ENCODE measurements at places on chromosomes 7 and 10.
A peak's percentile ranks its signal among the peaks of the same experiment; 100 is the strongest.

DNA sequence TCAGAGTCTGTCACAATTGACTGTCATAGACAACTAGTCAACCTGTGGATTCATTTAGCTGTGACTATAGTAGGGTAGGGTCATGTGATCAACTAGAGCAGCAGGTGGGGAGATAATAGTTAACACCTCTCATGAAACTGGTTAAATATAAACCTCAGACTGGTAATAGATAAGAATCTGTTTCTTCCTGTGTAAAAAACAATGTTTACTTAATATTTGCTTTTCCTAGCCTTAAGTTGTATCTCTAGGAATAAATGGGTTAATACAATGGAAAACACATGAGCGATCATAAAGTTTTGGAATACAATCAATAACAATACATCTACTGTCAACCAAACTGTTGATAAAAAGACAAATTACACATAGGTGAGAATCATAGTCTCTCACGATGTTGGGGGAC, 43.4 kb upstream of the ITGB8 start:
- DNase-seq, result no peak

DNA sequence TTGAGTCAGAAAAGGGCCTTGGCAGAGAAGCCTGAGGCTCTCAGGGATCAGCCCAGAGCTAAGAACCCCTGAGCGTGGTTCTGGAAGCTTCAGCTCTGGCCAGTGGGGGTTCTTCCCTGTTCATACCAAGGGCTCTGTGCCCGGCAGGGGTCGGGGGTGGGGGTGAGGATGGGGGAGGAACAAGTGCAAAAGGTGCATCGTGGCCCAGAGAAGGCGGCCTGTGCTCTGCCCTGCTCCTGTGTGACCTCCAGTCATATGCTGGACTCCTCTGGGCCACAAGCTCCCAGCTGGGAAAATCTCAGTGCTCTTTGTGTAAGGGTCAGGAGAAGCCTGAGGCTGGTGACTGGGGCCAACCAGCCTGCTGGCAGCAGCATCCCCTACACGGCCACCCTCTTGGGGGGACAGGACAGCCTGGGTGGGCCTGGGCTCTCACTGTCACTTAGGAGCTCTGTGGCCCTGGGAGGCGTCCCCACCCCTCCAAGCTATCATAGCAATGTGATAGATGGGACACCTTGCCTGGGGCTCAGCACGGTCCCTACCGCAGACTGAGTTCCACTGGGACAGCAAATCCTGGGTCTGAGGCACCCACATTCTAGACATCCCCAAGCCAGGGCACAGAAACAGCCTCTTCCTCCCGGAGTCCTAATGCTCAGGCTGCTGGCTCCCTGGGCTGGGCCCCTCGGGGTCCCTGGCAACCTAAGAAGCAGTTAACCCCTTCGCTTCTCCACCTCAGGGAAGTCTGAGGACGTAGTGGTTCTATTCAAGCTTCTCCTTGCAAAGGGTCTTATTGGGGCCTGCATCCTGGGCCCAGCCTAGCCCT, 2.5 kb downstream of the MMRN2 start:
- no peak for DNase-seq

DNA sequence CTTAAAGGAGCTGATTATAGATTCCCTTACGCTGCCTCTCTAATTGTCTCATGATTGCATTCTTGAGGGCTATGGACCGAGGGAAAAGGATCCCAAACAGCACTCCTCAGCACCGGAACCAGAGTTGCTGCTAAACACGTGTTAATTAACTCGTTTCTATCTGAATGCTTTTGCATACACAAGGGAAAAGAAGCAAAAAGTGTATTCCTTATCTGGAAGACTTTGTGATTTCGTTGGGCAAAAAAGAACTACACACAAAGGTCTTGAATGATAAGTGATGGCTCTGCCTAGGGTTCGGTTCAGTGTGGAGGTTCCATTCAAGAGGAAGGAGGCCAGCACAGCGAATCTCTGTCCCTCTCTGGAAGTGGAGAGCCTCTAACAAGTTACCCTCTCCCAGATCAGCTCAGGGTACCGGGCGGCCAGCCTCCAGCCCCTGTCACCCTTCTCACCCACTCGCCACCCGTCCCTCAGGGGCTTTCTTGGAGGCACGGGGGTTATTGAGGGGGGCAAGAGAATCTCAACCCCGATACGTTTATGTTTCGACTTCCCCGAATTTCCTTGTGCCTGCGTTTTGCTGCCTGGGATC, 515 bp upstream of the SLC4A2 start:
- DNase-seq, result peak; percentile 23

- DNase-seq, result no peak
Observed at GRCh38 chr10:78515038-78515872, 481.6 kb downstream of the RPS24 start.

DNA sequence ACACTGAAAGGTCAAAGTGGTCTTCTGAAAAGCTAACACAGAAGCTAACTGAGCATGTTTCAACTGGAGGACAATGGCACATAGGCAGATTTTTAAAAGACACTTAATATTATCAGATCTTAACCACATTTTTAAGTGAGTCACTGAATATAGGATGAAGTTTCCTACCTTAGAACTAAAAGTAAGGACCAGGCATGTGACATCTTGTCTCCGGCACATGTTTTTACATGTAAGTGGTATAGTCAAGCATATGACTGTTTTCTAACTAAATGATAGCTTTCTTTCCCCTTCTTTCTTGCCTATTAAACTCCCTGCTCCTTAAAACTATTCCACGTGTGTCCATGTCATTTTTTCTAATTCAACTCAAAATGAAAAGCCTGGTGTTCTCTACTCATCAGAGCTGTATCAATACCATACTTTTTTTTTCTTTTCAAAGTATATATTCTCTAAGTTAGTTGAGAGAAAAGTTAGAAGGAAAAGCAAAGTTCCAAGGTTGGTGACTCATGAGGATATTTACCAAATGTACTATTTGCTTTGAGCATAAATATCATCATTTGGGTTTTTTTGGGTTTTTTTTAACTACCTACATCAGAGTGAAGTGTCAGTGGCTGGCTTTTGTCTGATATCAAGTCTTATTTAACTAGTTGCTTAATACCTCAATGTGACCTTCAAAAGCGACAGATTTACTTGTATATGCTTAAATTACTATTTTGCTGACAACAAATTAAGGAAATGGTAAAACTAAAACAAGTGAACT, 127.5 kb downstream of the CRPPA start:
- no peak for DNase-seq

- DNase-seq, result no peak
Observed at GRCh38 chr10:119693262-119693957, 32.4 kb upstream of the INPP5F start.

- DNase-seq, result no peak
Observed at GRCh38 chr10:35743851-35744250, 101.8 kb upstream of the FZD8 start.

DNA sequence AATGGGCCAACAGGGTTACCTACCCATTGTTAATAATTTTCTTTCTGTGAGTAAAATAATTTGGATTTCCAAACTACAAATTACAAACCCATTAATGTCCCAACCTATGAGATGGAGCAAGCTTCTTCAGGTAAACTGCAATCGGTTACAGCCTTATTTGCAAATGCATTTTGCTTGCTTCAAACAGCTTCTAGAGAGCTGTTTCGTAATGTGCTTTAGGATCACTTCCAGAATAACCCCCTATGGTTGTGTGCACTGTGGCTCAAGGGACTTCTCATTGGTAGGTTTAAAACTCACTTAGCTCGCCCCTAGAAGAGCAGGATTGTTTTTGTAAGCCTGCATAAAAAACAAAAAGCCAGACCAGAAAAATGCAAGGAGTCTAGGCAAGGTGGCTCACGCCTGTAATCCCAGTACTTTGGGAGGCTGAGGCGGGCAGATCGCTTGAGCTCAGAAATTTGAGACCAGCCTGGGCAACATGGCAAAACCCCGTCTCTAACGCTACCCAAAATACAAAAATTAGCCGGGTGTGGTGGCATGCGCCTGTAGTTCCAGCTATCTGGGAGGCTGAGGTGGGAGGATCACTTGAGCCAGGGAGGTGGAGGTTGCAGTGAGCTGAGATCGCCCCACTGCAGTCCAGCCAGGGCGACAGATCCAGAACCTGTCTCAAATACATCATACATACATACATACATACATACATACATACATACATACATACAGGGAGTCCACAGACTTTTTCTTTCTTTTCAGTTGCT, 3.3 kb upstream of the MAP3K8 start:
- no peak for DNase-seq

- peak; percentile 81 for DNase-seq
Observed at GRCh38 chr7:105675934-105676371, 94.7 kb upstream of the EFCAB10 start.

All from T-helper 2 cell (primary cell).